ENCODE measurements at places on chromosomes 7 and 10.

DNA sequence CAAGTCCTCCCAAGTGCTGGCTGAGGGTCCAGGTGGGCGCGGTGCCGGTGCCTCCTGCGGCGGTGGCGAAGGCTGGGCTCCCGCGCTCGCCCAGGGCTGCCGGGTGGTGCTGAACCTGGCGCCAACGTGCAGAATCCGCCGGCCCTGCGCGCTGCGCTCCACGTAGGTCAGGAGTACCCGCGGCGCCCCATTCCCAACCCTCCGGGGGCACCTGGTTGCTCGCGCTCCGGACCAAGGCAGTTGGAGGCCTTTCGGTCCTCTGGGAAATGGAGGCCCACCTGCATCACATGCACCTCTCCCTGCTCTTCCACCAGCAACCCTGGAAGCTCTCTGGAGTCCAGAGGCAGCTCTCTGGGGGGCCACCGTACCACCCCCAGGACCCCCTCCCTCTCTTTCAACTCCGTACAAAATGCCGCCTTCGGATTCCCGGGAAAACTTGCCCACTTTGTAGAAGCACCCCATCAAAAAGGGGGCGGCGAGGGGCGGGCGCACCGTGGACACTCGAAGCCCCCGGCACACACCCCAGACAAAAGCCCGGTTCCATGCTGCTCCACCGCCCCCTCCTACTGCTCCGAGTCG is 745 bp downstream of the SLC16A9 start:
- no peak overlapping the region for H3K27ac ChIP-seq
- peak; percentile 19 for DNase-seq
- no peaks in the 10 kb centered on the region for H3K36me3 ChIP-seq
- H3K4me3 ChIP-seq = peak overlapping the region; percentile 73

- no peaks in the 10 kb centered on the region for H3K27me3 ChIP-seq
- no peak overlapping the region for H3K27ac ChIP-seq
- H3K4me3 ChIP-seq = no peak overlapping the region
- H3K36me3 ChIP-seq = no peaks in the 10 kb centered on the region
- peaks cover 2% of the 10 kb centered on the region for H3K4me1 ChIP-seq
- DNase-seq = no peak
Measured at GRCh38 chr7:143354376-143354775, 8.1 kb downstream of the FAM131B start.

- no peak for DNase-seq
- peaks cover 54% of the 10 kb centered on the region for H3K4me1 ChIP-seq
- H3K27me3 ChIP-seq = no peaks in the 10 kb centered on the region
- H3K36me3 ChIP-seq = peaks cover 46% of the 10 kb centered on the region
- peak overlapping the region; percentile 100 for H3K27ac ChIP-seq
- peak overlapping the region; percentile 100 for H3K4me3 ChIP-seq
Measured at GRCh38 chr7:42932811-42933591, 825 bp downstream of the MRPL32 start.

DNA sequence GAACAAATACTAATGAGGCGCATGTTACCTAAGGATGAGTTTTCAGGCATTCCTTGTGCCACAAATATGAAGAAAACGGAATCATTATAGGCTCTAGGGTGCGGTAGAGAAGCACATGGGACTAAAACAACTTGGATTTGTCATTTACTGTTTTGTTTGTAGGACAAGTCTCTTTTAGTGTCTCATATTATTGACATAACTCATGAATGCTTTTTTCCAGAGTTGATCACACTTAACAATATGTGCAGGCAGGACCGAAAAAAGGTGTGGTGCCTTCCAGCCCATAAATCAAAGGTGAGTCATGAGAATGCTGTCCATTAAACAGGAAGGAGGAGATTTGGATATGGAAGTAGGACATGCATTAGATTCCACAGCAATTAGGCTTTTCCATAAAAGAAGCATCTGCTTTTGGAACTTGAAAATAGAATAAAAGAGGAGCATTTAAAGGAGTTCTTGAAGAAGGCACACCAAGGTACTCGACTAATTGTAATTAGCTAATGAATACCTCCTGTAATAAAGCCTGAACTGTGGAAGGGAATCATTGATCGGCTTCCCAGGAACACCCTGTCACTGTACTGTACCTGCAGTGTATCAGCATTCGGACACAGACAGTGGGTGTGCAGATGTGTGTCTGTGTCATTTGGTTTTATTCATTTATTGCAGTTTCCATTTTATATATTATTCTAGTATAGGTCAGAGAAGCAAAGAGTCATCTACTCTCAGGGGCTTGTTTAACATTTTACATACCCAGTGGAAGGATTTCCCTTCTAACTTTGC is 119.7 kb upstream of the KLF14 start:
- no peaks in the 10 kb centered on the region for H3K4me1 ChIP-seq
- peaks cover 50% of the 10 kb centered on the region for H3K36me3 ChIP-seq
- H3K4me3 ChIP-seq = no peak overlapping the region
- no peak for DNase-seq

DNA sequence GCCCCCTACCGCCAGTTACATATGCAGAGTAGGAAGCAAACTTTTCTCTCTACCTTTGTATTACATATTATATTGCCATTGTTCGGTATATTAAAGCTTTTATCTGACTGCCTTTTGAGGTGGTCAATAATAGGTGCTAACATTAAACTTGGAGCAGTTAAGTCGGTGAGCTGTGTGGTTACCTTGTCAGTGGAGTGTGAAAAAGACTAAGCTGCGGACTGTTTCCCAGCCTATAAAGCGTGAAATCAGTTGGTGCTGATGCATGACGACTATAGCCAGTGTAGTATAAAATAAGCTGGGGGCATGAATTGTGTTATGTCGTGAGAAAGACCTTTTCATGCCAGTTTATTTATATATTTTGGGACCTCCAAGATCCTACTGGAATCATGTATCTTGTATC is 33.7 kb downstream of the R3HCC1L start:
- peaks cover 37% of the 10 kb centered on the region for H3K36me3 ChIP-seq
- peaks cover 29% of the 10 kb centered on the region for H3K4me1 ChIP-seq
- no peak overlapping the region for H3K27ac ChIP-seq

DNA sequence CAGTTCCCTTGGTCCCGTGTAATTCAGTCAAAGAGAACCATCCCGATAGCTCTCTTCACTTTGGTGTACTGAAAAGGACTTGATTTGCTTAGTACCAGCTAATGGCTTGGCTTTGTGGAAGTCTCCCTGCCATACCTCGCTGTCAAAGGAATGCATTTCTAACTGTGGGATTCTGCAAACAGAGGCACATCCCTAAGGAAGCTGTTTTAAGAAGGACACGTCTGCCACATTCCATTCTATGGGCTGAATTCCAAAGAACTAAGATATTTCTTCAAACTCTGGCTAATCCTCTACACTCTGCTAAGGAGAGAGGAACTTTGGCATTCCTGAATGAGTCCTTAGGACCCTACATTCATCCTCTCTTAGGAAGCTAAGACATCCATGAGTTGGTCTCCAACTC is 327.9 kb downstream of the SFMBT2 start:
- H3K36me3 ChIP-seq = no peaks in the 10 kb centered on the region
- no peak overlapping the region for H3K4me3 ChIP-seq
- DNase-seq = no peak
- peaks cover 5% of the 10 kb centered on the region for H3K27me3 ChIP-seq
- no peak overlapping the region for H3K27ac ChIP-seq

DNA sequence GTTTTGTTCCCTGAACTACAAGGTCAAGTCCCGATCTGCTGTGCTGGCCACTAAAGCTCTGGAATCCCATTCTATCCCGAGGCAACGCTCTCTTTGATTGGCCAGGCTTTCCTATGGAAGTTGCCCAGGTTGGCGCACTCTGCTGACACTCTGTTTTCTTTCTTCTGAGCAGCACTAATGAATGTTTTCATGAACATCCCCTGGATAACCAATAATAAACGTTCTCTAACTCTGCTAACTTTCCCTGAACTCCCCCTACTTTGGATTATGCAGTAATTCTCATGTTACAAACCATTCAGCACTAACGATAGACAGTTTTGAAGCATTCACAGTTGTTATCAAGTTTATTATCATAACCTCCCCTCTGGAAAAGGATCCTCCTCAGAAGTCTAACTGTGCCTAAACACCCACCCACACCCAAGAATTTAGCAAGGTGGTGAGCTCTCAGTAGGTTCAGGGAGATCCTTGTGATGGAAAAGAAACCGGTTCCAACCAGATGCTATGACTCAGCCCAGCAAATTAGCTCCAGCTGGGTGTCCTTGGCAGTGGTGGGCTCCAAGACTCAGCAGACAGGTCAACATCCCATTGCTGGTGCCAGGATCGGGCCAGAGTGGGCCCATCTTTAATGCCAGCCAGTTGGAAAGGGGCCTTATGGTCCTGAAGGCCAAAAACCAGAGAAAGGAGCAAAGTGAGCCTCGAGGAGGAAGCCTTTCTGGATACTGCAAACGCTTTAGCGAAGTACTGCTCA is 68.4 kb downstream of the CREB3L2 start:
- no peak overlapping the region for H3K4me3 ChIP-seq
- peaks cover 41% of the 10 kb centered on the region for H3K4me1 ChIP-seq
- peak; percentile 11 for DNase-seq
- H3K27me3 ChIP-seq = no peaks in the 10 kb centered on the region

DNA sequence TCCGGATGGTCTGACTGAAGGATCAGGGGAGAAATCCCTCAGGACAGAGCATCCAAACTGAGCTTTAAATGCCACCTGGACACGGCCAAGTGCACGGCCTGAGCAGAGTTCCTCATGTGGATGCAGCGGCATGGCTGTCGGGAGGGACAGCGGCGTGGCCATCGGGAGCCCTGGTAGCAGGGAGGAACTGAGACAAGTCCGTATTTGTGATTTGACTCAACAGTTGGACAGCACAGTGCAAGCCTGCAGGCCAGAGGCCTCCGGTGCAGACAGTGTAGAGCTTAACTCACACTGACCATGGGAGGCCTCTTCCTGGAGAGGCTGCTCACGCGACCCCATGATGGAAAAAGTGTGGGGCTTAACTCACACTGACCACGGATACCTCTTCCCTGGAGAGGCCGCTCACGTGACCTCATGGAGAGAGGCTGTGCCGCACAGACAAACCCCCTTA is 207.4 kb downstream of the DIP2C start:
- DNase-seq = no peak
- H3K27ac ChIP-seq = no peak overlapping the region
- H3K36me3 ChIP-seq = no peaks in the 10 kb centered on the region
- peaks cover 9% of the 10 kb centered on the region for H3K4me1 ChIP-seq
- no peak overlapping the region for H3K4me3 ChIP-seq
- no peaks in the 10 kb centered on the region for H3K27me3 ChIP-seq

- no peak overlapping the region for H3K27ac ChIP-seq
- H3K36me3 ChIP-seq = peaks cover 9% of the 10 kb centered on the region
- no peaks in the 10 kb centered on the region for H3K27me3 ChIP-seq
- DNase-seq = no peak
- H3K4me3 ChIP-seq = no peak overlapping the region
Measured at GRCh38 chr10:7488418-7488829, 77.6 kb upstream of the SFMBT2 start.

DNA sequence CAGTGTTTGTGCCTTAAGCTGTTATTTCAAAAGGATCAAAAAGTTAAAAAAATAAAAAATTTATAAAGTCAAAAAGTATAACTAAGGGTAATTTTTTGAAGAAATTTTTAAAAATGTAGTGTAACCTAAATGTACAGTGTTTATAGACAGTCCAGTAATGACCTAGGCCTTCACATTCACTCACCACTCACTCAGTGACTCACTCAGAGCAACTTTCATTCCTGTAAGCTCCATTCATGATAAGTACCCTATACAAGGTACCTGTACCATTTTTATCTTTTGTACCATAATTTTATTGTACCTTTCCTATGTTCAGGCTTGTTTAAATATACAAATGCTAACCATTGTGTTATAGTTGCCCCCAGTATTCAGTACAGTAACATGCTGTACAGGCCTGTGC is 21.5 kb downstream of the DNAJC9 start:
- no peak overlapping the region for H3K4me3 ChIP-seq
- H3K4me1 ChIP-seq = peaks cover 3% of the 10 kb centered on the region
- no peaks in the 10 kb centered on the region for H3K36me3 ChIP-seq
- no peak for DNase-seq

GRCh38 chr7:12297283-12298108 is 86.4 kb downstream of the TMEM106B start:
- H3K27me3 ChIP-seq = no peaks in the 10 kb centered on the region
- no peaks in the 10 kb centered on the region for H3K36me3 ChIP-seq
- H3K4me3 ChIP-seq = no peak overlapping the region
- no peak overlapping the region for H3K27ac ChIP-seq
- no peak for DNase-seq
- no peaks in the 10 kb centered on the region for H3K4me1 ChIP-seq

DNA sequence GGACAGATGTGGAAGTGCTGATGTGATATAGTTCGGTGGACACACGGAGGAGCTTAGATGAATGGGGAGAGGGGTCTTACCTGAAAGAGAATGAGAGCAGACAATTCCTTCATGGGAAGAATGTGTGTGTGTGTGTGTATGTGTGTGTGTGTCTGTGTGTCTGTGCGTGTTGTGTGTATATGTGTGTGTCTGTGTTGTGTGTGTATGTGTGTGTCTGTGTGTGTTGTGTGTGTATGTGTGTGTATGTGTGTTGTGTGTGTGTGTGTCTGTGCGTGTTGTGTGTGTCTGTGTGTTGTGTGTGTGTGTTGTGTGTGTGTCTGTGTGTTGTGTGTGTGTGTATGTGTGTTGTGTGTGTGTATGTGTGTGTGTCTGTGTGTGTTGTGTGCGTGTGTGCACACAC is 104.2 kb downstream of the FAM204A start:
- no peaks in the 10 kb centered on the region for H3K4me1 ChIP-seq
- H3K27ac ChIP-seq = no peak overlapping the region
- no peak overlapping the region for H3K4me3 ChIP-seq
- DNase-seq = no peak
- no peaks in the 10 kb centered on the region for H3K36me3 ChIP-seq

All from activated CD8-positive, alpha-beta T cell treated with anti-CD3 and anti-CD28 coated beads for 36 hours (primary cell).